Activated CD4-positive, alpha-beta T cell treated with anti-CD3 and anti-CD28 coated beads for 1 hour (primary cell): ENCODE measurements at places on chromosomes 2 and 18.

DNA sequence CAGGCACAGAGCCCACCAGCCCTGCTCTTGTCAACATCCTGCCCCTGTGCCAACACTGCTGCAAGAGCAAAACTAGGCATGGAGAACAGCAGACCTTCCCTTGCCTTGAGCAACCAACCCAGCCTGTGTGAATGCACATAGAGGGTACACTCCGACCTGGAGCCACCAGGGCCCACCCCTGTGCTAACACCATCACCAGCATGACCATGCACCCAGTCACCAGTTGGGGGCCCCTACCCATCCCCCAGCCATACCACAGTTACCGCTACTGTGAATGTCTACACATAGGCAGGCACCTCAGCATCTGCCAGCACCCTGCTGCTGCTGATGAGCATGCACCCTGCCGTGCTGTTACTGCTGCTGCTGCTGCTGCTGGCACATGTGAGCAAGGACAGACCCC, 301.9 kb upstream of the ST6GAL2 start:
- DNase-seq = no peak

DNA sequence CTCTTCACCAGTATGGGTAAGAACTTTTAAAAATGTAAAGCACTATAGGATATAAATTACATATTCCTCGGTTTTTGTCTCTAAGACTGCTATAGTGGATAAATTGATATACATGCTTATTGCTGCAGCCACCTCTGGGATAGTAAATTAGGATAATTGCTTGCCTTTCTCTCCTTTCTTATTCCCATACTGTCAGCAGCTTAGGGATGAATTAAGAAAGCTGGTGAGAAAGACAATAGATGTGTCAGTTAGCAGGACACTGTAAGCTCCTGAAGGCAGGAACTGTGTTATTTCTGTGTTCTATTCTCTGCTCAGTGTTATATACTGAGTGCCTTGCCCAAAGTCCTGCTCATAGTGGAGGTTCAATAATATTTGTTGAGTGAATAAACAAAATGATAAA, 828.6 kb upstream of the ACVR2A start:
- no peak for DNase-seq

DNA sequence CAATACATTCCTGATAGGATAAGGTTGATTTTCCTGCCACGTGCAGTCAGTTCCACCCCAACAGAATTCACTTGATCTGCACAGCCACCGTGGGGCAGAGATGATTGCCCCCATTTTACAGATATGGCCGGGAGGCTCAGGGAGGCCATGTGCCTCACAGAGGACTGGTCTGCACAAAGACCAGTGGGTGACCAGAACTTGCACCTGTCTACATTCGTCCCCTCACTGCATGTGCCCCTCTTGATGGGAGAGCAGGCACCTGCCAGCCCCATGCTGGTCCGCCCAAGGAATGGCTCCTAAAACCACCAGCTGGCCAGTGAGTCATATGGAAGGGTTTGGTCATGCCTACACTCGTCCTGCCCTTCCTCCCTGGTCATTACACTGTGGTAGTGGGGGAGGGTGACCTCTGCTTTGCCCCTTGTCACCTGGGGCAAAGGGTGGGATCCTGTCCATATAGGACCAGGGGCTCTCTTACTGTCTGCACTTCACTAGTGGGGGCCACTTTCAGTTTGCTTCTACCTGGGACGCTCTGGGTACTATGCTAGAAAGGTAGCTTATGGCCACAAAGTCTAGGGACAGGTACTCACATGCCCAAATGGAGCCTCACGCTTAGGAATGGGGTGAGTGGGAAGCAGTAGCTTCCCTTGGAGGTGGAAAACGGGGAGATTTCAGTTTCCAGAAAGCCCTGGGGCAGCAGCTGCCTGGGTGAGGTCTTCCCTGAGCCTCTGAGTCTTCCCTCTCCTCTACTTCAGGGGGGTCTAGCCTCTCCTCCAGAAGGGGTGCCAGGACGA, 14.7 kb downstream of the RRM2 start:
- DNase-seq = no peak

GRCh38 chr18:13221869-13222855, 3.6 kb downstream of the LDLRAD4 start:
- no peak for DNase-seq

- DNase-seq = no peak
Observed at GRCh38 chr2:122528061-122528460, 772.6 kb downstream of the TSN start.

DNA sequence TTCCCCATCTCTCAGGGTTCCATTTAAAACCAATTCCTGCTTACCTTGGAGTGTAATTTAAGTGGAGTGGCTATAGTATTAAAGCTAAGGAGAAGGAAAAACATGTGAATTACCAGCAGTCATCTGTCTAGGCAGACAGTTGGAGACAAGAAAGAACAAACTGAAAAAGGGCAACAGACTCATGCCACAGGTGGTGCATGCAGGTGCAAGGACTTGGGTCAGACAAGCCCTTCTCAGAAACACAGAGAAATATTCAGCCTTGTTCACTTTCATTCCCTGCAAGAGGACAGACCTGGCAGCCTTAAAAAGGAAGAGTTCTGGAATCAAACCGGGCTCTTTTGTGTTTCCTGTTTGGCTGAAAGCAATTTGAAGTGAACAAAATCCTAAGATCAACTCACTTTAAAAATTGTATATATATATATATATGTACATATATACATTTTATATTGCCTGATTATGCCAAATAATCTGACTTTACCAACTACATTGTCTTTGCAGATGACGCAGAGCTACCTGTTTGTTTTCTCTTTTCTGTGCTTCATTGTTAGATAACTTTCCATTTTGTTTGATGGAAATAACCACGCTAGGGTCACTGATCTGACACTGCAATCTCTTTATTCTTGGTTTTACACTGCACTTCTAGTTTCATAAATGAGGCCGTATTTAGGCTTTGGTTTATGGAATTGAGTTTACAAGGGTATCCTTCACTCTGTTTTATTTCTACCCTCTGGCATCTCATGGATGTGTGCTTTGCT, 35.1 kb upstream of the VPS54 start:
- no peak for DNase-seq

DNA sequence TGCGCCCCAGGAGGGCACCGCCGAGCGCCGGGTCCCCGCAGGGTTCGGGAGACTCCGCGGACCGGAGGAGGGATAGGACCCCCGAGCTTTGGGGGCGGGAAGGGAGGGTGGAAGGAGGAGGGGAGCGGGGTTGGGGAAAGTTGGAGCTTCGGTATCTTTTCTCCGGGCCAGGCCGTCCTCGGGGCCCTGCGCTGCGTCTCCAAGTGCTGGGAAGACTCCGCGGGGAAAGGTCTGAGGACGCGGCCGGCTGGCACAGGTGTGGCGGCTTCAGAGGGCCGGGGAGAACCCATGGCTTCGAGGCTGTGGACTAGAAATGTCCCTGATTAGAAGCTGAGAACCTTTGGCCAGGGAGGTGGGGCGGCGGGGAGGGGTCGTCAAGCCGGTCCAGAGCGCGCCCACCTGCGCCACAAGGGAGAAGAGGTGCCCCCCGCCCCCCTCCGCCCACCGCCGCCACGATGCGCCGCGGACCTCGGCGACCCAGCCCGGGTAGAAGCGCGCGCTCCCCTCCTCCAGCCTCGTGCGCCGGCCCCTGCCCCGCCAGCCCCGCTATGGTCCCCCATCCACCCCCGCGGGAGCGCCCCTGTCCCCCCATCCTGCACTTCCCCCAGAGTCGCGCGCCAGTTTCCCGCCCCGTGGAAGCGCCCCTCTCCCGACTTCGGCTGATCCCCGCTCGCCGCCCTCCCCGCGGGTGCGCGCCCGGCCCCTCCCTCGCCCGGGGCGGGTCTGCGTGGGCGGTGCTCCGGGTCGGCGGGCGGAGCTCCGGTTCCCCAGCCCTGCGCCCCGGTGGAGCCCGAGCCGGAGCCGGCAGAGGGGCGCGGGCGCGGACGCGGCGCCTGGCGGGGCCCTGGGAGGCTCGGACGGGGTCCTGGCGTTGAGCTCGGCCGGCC, at the start of gene SNTG2:
Gene SNTG2, plus strand, starts transcription at position 770 of the 887 bp plus-strand sequence. CDS start 148 bp downstream, outside the sequence.
- DNase-seq = peak; percentile 48

DNA sequence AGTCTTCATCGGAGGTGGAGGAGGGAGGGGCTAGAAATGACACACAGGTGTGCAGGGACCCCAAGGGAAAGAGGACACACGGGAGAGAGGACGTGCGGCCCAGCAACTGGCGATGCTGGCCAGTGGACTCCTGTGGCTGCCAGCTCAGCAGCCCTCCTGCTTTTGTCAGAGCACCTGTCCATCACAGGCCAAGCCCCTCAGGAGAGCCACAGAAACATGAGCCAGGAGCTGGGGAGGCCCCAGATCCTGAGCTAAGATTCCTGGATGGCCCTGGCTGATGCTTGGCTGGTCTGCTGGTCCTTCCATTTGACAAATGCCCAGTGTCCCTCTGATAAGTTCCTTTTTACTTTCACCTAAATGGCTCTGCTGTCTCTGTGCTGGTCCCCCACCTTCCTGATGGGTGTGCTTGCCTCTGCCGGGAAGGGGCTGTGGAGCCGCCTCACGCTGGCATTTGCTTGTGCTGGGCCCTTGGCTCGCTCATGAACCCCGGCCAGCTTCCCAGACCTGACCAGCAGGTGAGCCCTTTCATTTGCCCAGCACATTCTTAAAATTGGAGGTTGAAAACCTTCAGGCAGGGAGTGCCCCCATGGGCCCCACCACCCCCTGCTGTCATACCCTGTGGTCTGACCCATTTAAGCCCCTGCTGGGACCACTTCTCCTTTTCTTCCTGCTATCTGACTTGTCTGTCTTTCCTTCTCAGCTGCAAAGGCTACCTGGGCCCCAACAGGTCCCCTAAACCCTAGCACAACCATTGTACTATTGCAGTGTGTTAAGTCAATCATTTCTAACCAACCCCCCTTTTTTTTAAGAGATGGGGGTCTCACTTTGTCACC, 37.3 kb downstream of the CYP27C1 start:
- no peak for DNase-seq
